ENCODE measurements at places on chromosomes 3 and 15. TPM values are rescaled to one million over a fixed set of nuclear protein-coding genes. Genes with fewer than 3 reads are reported as not detected.

DNA sequence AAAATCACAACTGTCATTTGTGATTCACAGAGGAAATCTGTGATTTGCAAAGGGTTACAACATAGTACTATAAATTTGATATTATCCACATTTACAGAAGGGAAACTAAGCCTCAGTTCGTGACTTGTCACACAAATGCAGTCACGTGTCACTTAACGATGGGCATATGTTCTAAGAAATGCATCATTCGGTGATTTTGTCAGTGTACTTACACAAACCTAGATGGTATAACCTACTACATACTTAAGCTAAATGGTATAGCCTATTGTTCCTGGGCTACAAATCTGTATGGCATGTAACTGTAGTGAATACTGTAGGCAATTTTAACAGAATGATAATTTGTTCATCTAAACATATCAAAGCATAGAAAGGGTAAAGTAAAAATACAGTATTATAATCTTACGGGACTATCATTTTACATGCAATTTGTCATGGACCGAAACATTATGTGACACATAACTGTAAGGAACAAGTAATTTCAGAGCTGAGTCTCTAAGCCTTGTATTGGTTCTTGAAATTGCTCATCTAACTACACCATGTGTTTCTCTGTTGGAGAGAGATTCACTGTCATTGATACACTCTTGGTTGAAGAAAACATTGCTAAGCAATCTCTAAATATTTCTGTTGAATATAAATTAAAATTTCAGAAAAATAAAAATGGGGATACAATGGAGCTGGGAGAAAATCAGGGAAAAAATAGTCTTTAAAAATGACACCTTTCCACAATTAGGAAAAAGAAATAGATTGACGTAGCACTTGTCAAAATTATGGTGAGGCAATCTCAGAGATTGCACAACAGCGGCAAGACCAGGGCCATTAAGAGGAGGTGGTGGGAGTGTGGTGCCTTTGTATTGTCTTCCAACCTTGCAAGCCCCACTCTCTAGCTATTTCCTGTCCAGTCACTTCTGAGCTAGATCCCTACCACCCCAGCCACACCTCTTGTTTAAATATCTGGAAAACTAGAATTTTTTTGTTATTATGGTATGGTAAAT lies 645.8 kb upstream of the TBL1XR1 start:
- no peak for DNase-seq

Gene FAM107A
- polyA plus RNA-seq: 1.1 TPM

- no peak for DNase-seq
Measured at GRCh38 chr3:156664831-156665178, 9.6 kb upstream of the TIPARP start.

GRCh38 chr15:36529296-36530011 lies 50.0 kb upstream of the CDIN1 start:
- no peak for DNase-seq

DNA sequence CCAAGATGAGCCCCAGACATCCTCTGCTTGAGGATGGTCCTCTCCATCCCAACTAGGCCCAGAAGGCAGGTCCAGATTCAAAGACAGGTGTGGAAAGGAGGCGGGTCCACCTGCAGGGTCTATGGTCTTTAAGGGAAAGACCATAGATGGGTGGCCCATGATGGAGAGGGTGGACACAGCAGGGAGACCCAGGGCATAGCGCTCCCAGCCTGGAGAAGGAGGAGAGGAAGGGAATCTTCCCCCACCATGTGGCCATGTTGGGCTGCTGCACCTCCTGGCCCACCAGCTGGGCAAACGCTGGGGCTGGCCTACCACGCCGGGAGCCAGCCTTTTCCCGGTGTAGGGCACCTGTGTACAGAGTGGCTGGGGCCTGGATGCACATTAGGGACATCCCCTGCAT lies 265.2 kb upstream of the TLE3 start:
- peak; percentile 39 for DNase-seq

DNA sequence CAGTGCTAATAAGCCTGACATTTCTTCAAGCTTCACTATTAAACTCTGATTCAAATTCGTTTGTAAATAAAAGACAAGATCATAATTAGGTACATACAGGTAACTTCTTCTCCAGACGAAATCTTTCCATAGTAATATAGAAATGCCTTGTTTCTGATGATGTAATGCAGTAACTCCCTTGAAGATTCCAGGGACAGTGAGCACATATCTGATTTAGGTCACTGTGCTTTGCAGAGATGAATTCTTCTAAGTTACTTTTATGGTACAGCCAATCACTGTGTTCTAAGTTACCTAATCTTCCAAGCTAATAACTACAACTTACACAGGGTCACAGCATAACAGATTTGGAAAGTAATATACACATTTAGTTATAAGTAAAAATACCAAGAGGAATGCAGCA lies 27.6 kb downstream of the SLC4A7 start:
- DNase-seq: no peak

Gene SEMA3G
- 5.7 TPM for polyA plus RNA-seq

Gene SHC4
- polyA plus RNA-seq: 1.1 TPM

DNA sequence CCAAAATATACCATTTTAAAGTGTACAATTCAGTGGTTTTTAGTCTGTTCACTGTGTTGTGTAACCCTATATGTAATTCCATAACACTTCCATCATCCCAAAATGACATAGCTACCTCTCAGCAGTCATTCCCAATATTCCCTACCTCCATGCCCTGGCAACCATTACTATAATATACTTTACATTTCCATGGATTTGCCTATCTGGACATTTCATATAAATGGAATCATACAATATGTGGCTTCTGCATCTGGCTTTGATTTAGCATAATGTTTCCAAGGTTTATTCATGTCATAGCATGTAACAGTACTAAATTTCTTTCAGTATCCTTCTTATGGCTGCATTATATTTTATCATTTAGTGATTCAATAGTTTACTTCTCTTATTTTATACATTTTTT lies 25.3 kb downstream of the FAM98B start:
- DNase-seq: no peak

DNA sequence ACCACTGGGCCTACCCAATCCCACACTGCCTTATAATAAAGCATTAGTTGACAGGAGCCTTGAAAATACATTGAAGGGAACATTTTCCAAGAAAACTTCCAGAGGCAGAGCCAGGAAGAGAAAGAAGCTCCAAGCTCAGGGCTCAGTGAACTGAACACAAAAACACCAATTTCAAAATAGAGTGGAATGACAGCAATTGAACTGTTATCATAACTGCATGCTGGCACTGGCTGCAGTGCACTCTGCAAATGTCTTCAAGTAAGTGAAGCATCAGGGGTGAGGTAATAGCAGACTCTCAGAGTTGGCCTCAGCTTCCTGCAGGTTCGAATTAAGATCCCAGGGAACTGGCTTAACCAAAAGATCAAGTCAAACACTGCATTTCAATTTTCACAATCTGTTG lies 388.0 kb upstream of the WNT5A start:
- DNase-seq: no peak

Gene GTF2A2
- polyA plus RNA-seq: 101 TPM

Measured in left lung (tissue), 14 donors.